ENCODE measurements at places on chromosomes 16 and 17.

DNA sequence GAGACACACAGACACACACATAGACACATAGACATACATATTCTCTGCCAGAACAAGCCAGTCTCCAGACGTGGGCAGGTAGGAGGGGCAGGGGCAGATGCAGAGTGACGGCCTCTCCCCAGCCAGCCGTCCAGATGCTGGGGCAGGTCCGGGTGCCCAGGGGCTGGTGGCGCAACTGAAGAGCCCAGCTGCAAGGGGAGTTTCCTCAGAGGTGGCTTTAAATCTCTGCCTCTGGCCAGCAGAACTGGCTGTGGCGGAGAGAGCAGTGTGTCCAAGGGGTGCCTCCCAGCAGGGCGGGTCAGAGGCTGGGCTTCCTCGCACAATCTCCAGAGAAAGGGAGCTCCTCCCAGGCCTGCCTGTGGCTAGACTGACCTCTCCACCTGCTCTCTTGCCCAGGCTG, 9.4 kb upstream of the GCGR start:
- DNase-seq, result no peak

DNA sequence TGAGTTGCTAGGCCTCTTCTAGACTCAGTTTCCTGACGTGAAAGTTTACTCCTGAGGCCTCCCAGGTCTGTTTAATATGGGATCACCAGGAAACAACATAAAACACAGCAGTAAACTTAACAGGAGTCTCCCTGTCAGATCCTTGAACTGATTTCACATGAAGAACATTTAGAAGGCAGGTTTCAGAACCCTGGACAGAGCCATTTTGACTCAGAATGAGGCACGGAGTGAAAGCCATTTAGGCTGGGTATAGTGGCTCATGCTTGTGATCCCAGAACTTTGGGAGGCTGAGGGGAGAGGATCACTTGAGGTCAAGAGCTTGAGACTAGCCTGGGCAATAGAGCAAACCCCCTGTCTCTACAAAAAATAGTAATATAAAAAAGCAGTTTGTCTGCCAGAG, 289.1 kb downstream of the CA10 start:
- peak; percentile 6 for DNase-seq

GRCh38 chr16:3049921-3050481, 3.6 kb downstream of the MMP25 start:
- DNase-seq, result no peak

GRCh38 chr16:29959293-29959692, 2.6 kb upstream of the TMEM219 start:
- DNase-seq, result no peak

GRCh38 chr17:77527409-77527808, 386.6 kb downstream of the SEC14L1 start:
- DNase-seq, result no peak

DNA sequence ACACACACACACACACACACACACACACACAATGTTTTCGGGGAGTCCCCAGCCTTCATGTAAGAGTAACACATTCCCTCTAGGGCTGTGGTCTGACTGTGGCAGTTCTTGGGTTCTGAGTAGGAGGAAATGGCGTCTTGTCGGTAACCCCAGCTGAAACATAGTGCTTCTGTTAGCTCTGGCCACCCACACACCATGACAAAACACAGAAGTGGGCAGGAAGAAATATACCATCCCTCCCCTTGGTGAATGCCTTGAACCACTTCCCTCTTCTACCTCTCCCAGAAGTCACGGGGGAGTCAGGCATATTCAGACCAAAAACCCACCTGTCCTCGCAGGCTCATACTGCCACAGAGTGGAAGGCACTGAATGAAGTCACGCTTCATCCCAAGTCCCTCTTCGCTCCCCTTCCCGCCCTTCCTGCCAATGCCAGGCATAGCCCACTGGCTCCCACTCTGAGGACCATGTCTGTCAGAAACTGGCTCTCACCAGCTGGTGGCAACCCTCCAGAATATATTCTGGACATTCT, 11.5 kb downstream of the SLC35B1 start:
- peak; percentile 57 for DNase-seq

- DNase-seq, result no peak
Measured at GRCh38 chr17:34400301-34400931, 37.4 kb upstream of the CCL1 start.

DNA sequence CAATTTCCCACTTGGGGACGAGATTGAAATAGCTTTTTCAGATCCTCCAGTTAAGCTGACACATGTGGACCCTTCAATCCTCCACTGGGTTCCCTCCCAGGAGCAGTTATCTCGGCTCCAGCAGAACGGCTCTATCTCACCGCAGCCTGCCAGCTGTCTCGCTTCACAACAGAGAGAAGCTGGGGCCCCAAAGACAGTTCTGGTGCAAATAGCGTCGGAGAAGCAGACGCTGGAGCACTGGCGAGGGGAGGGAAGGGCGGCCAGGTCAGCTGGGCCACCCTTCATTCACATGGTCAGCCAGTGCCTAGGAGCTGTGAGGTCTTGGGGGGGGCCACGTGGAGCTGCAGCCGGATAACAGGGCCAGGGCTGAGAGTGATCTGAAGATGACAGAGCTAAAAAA, 141.3 kb upstream of the SDK2 start:
- no peak for DNase-seq

- DNase-seq, result no peak
Measured at GRCh38 chr17:44777394-44778348, 18.9 kb downstream of the ADAM11 start.

GRCh38 chr17:68425979-68426378, 31.3 kb downstream of the WIPI1 start:
- DNase-seq, result no peak

DNA sequence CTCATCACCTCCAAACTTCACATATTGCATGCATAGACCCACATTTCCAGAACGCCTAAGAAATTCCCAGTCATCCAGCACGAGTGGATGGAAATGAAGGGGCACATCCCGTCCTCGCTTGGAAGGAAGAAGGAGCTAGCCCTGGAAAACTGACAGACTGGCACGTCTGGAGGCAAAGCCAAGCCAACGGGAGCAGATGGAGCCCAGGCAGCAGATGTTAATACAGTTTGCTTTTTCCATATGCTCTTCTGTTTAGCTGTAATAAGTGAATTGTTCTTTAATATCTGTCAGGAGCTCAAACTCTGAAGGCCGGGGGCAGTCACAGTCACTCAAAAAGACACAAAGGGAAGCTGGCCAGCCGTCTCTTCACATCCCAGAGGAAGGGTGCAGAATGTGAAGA, 187.7 kb downstream of the XYLT1 start:
- no peak for DNase-seq

DNA sequence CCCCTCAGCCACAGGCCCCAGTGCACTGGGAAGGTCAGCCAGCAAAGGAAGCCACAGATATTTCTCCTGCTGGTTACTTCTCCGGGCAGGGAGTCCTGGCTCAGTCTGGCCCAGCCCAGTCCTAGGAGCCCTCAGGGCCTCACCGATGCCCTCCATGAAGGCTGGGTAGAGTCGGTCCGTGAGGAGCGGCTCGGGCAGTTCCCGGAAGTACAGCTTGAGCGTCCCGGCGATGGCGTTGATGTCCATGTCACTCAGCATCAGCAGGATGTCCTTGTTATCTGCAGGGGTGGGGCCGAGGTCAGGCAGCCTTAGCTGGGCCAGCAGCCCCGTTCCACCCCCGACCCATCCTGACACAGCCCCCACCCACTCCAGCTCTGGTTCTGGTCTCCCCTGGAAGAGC, 13.7 kb downstream of the TIMM22 start:
- DNase-seq, result no peak

- no peak for DNase-seq
Measured at GRCh38 chr17:61361084-61361483, 38.6 kb upstream of the TBX2 start.

DNA sequence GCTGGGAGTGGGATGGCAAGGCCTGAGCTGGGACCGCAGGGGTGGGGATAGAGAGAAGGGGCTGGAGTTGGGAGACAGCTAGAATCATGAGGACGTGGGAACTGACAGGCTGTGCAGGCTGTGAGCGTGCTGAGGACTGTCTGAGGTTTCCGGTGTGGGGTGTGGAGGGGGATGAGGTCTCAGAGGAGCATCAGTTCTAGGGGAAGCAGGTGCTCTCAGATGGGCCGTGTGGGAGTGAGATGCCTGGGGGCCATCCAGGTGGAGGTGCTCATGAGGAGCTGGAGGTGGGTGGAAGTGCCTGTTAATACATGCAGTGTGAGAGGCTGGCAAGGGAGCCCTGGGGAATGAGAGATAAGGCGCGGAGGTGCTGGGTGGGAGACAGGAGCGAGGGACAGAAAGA, 27.2 kb downstream of the HASPIN start:
- no peak for DNase-seq

DNA sequence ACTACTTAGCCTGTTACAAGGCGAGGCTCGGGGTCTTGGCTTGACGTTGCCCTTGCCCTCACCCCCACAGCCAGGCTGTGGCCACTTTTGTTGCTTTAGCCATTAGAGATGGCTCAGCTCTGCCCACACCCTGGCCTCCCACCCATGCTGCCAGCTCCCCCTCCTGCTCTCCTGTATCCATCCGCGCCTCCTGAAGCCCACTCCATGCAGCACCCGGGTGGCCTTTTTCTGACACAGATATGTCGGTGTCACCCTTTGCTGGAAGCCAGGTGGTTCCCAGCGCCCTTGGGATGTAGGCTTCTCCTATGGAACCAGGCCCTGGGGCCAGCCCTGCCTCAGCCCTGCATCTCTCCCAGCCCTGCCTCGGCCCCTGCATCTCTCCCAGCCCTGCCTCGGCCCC, 9.7 kb downstream of the TSC2 start:
- no peak for DNase-seq

DNA sequence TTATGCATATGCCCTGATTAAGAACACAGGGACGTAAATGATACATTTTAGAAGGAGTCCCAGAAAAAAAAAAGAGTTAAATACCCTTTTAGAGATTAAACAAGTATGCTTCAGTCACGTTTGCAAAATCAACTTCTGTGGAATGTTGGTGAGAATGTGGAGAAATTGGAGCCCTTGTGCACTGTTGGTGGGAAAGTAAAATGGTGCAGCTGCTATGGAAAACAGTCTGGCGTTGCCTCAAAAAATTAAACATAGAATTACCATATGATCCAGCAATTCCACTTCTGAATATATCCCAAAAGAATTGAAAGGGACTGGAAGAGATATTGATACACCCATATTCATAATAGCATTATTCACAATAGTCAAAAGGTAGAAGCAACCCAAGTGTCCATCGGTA, 26.5 kb downstream of the RHBDL3 start:
- no peak for DNase-seq

DNA sequence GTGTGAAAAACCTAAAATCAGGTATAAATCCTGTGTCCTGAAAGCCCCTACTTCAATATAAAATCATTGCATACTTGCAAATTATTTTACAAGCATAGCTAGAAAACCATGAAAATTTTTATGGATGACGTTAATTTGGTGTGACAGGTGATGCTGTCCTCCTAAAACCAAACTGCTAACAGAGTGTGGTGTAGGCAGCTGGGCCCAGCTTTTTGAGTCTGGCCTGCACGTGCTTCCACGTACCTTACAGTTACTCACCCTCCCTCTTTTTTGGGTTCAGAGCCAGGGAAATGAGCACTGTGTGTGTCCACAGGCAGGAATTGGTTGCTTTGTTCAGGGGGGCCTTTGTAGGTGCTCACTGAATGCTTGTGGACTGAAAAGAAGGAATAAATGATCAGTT, 36.4 kb downstream of the CLEC16A start:
- DNase-seq, result no peak

GRCh38 chr17:34584805-34585416, 5.5 kb downstream of the TMEM132E start:
- DNase-seq, result no peak

- DNase-seq, result no peak
Measured at GRCh38 chr16:990516-991291, 9.1 kb downstream of the SOX8 start.

GRCh38 chr17:73591296-73592078, 52.8 kb downstream of the SDK2 start:
- peak; percentile 15 for DNase-seq

- DNase-seq, result no peak
Measured at GRCh38 chr17:81022344-81022676, 12.6 kb upstream of the BAIAP2 start.

DNA sequence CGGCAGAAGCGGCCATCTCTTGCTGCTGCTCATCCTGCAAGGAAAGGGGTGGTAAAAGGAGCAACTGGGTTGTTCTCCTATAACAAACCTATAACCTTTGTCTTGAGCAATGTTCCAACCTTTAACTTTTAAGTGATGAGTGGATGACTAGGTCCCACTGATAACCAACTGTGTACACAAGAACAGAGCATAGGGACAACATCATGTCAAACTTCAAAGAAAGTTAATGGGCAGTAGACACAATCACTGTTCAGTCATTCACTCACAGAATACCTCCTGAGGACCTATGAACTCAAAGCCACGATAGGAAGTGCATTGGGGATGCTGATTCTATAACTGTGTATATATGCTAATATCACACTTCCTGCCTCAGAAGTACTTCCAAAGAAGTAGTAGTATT, 21.6 kb downstream of the CFAP97D1 start:
- DNase-seq, result no peak

GRCh38 chr17:76735006-76735405, 2.1 kb downstream of the SRSF2 start:
- DNase-seq, result no peak

GRCh38 chr16:72932050-72932449, 115.9 kb downstream of the ZFHX3 start:
- DNase-seq, result no peak

GRCh38 chr17:38326996-38327792, 16.6 kb downstream of the GPR179 start:
- no peak for DNase-seq

DNA sequence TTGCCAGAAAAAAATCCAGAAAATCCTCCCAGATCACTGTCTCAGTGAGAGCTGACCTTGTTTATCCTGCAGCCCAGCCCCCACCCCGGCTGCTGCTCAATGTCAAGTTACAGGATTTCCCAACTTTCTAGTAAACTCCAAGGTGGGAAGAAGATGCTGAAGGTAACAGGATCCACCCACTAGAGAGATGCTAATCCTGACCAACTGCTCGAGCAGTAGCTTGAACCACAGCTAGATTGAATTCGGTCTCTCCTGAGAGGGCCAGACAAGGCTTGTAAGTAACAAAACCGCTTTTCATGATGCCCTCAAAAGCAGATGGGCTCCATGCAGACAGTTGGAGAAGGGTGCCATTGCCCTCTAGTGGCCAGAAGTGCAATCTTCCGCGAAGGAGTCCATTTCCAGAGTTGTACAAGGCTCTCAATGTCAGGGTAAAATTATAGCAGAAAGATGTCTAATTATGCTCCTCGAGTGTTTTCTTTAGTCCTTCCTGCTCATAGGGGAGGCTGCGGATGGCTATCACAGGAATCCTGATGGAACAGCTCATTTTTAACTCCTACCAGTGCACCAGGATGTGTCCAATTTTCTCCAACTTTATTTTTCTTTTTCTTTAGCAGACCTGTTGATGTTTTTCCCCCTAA, 3.9 kb downstream of the CDH11 start:
- peak; percentile 17 for DNase-seq

DNA sequence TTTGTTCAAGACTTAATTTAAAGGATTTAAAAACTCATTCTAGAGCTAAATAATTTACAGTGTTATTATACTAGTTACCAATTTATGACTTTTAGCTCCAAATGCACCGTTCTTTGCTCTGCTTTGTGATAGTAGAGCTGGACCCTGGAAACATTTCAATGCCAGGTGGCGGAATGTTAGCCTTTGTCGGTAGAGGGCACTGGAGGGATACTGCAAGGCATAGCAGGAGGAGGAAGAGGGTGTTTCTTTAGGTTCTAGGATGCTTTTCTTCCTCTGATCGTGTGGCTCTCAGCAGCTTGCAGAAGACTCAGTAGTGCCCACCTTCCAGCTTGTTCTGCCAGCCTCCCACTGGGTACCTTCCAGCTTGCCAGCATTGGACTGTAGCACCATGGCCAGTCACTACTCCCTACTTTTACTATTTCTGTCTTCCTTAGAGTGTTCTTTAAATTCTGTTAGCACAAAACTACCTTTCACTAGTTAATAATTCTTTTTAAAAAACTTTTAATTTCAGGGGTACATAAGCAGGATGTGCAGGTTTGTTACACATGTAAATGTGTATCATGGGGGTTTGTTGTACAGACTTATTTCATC, 325.3 kb downstream of the UTP18 start:
- no peak for DNase-seq
